ENCODE measurements at places on chromosomes 6 and 20. TPM values are rescaled to one million over a fixed set of nuclear protein-coding genes. Genes with fewer than 3 reads are reported as not detected.

- peak; percentile 47 for DNase-seq
Measured at GRCh38 chr6:24910961-24911725, 24.6 kb downstream of the RIPOR2 start.

Gene OOEP
- not detected for total RNA-seq

GRCh38 chr6:130587778-130588520 lies 222.1 kb downstream of the TMEM200A start:
- no peak for DNase-seq

Gene PLCG1
- 205 TPM for total RNA-seq

DNA sequence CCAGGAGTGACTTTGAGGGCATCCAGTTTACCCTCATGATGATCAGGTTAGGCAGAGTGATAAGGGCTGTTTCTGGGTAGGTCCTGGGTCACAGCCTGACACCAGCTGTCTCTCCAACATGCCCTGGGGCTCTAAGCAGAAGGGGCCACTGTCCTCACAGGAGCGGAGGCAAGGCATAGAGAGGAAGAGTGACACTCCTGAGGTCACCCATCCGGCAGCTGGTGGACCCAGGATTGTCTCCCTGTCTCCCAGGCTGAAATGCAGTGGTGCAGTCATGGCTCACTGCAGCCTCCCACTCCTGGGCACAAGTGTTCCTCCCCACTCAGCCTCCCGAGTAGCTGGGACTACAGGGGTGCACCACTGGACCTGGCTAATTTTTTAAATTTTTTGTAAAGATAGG lies 12.0 kb downstream of the DLGAP4 start:
- DNase-seq: peak; percentile 75

- DNase-seq: no peak
Measured at GRCh38 chr20:52972965-52973819, 1.0 kb downstream of the TSHZ2 start.

Gene HNF4A
- total RNA-seq: 292 TPM

Gene NMBR
- not detected for total RNA-seq

DNA sequence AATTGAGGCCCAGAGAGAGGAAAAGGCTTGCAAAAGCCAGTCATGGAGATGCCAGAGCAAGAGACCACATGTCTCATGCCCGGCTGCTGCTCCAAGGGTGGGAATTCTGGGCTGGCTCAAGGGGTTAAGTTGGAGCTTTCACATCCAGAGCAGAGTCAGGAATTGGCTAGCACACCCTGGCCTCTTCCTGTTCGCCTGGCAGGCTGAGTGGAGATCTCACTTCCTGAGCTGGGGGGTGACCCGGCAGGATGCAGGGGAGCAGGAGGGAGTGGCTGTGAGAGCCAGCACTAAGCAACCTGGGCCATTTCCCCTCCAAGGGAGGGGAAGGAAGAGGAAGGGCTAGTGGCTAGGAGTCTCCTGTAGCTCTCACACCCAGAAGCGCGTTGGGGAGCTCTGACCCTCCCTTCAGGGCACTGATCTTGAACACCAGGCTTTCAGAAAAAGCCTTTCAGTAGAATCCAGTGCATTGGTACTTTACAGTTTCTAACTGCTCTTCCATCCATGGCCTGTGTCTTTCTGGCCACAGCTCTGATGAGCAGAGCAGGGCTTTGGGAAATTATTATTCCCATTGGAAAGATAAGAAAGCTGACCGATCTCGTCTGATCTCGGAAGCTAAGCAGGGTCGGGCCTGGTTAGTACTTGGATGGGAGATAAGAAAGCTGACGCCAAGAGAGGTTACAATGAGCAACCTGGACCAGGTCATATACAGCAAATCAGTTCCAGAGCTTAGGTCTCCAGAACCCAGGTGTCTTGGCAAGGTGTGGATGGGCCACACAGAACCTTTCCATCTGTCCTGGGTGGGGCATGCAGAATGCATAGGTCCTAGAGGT lies 2.2 kb upstream of the CCM2L start:
- no peak for DNase-seq

DNA sequence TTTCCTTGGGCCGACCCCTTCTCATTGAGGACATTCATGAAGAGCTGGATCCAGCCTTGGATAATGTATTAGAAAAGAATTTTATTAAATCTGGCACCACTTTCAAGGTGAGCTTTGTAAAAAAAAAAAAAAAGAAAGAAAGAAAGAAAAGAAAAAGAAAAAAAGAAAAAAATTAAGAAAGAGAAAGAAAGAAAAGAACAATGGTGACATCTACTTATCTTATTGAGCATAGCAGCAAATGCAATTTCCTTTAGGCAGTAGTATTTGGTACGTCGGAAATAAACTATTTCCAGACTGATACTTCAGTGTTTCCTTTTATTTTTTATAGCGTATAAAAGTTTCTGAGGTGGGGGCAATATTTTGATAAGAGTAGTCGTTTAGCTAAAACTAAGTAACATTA lies 119.0 kb upstream of the GLP1R start:
- DNase-seq: no peak

- DNase-seq: no peak
Measured at GRCh38 chr6:85424981-85425380, 24.9 kb upstream of the NT5E start.

DNA sequence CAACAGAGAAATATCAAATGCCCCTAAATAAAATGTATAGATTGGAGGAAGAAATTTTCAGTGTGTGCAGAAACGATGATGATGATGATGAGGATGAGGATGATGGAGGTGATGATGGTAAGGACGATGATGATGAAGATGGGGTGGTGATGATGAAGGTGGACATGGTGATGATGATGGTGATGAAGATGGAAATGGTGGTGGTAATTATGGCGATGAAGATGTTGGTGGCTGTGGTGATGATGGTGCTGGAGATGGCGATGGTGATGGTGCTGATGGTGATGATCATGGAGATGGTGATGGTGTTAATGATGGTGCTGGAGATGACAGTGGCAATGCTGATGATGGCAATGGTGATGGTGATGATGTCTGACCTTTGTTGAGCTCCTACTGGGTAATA lies 141.2 kb downstream of the DHX35 start:
- no peak for DNase-seq

DNA sequence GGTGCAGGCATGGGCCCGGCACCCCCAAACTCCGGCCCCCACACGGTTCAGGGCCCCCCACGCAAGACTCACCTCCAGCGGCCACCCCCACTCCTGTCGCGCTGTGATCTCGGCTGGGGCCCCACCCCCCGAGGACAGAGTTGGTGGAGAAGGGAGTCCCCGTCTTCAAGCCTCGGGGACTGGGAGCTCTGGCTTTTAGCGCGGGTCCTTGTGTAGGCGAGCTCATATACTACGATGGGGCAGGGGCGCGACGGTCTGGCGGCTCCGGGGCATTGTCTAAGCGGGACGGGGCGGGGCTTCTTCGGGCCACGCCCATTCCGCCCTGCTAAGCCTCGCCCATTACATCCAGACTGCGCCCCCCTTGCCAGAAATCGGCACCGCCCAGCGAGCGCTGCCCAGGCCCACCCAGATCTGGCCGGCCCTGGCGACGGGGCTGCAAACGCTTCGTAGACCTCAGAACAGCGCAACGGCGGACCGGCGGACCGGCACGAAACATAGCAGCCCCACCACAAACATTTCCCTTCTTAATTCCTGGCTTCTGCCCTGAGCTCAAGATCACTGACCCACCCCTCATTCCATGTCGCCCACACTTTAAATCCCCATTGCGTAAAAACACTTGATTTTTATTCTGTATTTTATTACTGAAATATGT lies 1.0 kb upstream of the DDAH2 start:
- peak; percentile 78 for DNase-seq

GRCh38 chr20:45833030-45833882 lies at the start of gene SNX21:
TSS of gene SNX21 (plus strand) at chr20:45833799. CDS start at chr20:45833920, 121 bp downstream.
- DNase-seq: peak; percentile 95

Gene RPS21
- total RNA-seq: 4,496 TPM

GRCh38 chr20:38450412-38450975 lies 15.4 kb upstream of the SNHG17 start:
- DNase-seq: no peak

DNA sequence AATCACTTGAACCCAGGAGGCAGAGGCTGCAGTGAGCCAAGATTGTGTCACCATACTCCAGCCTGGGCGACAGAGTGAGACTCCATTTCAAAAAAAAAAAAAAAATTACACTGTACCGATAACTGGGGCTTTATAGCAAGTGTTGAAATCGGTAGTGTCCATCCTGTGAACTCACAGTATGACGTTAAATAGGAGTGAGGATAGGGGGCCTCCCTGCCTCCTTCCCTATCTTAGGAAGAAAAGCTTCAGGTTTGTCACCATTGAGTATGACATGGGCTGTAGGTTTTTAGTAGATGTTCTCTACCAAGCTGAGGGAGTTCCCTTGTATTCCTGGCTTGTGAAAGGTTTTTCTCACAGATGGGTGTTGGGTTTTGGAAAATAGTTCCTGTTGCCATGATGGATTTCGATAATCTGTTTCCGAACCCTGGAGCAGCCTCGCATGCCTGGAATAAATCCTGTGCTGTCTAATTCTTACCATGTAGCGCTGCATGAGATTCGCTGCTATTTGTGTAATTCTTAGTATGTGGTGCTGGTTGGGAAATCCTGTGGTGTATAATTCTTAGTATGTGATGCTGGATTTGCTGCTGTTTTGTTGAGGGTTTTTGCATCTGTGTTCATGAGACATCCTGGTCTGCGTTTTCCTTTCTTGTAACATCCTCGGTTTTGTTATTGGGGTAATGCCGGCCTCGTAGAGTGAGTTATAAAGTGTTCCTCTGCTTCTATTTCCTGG lies 23.6 kb downstream of the NTSR1 start:
- DNase-seq: no peak

Gene GFOD1
- 0.65 TPM for total RNA-seq

DNA sequence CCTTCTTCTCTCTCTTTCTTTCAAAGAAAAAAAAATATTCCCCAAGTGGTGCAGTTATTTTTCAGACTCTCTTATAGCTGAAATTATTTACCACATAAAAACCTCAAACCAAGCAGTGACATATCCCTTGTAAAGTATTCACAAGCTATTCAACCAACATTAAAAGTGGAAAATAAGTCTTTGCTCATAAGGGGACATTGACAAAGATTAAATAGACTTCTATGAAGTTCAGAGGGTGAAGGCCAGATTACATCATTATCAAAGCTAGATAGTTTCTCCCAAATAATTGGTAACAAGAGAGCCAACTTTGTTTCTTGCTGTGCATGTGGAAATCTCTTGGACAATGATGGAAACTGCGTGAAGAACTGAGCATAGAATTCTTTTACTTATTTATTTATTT lies 379.8 kb upstream of the RSPO3 start:
- DNase-seq: no peak

DNA sequence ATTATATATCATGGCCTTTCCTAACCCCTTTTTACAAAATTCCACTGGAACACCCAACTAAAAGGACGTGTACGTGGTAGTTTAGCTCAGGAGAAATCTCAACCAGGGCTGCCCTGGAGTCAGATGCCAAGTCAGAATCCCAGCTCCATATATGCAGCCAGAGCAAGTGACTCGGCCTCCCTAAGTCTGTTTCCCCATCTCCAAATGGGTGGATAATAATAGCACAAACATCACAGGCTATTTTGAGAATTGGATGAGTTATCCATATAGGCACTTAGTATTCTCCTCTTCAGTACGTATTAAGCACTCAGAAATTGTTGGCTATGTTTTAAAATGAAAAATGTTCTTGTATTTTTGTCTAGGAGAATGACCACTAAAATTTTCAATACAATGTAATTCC lies 481.5 kb downstream of the CD109 start:
- no peak for DNase-seq

Gene DEFB132
- total RNA-seq: not detected

- DNase-seq: no peak
Measured at GRCh38 chr20:40449974-40450616, 238.9 kb downstream of the MAFB start.

DNA sequence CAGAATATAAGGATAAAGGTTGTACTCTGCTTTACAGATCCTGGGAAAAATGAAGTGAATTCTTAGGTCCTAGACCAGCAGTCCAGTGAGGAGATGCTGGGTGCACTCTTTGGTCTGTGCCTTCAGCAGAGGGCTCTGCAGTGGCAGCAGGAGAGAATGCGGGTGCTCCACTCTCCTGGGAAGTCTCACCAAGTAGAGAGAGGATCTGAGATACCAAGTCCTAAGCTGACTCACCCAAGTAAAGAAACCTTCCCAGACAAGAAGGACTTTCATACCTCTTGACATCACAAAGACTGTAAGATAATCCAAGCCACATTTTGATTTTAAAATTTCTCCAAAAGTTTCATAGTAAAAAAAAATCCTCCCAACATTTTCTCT lies 116.9 kb upstream of the EMILIN3 start:
- DNase-seq: no peak

DNA sequence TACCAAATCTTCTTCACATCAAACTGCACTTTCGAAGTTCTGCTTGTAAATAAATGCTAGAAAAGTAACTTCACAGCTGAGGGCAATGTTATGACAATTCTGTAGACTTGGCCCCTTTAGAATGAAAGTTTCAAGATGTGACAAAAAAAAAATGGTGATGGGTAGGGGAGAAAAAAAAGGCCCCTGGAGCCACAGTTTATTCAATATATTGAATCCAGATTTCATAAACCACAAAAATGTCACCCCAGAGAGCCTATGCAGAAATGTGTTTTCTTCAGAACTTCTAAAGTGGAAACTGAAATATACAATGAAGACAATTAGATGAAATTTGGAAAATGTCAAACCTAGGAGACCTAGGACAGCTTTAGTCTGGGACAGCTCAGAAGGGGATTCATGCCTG lies 143.1 kb downstream of the EDN3 start:
- DNase-seq: no peak

DNA sequence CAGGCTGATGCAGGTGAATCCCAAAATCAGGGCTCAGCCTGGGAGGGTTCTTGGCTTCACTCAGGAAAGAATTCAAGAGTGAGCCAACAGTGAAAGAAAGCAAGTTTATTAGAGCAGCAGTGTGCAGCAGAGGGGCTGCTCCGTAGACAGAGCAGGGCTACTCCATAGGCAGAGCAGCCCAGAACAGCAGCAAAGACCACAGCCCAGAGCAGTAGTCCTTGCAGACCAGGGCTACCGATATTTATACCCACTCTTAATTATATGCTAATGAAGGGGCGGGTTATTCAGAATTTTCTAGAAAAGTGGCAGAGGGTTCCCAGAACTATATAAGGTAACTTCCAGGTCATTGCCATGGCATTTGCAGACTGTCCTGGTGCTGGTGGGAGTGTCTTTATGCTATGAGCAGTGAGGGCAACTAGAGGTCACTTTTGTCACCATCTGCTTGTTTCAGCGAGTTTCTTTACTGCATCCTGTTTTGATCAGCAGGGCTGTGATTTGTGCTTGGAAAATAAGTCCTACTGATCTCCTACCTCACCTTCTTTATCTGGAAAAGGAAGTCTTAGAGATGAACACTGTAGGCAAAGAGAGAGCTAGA lies 39.8 kb upstream of the PTPN1 start:
- no peak for DNase-seq

Gene ATP6V1G2
- 0.43 TPM for total RNA-seq

- no peak for DNase-seq
Measured at GRCh38 chr20:33835615-33836172, 24.5 kb downstream of the CHMP4B start.

Data from Caco-2 (cell line).